ENCODE measurements at places on chromosomes 12 and 14.

DNA sequence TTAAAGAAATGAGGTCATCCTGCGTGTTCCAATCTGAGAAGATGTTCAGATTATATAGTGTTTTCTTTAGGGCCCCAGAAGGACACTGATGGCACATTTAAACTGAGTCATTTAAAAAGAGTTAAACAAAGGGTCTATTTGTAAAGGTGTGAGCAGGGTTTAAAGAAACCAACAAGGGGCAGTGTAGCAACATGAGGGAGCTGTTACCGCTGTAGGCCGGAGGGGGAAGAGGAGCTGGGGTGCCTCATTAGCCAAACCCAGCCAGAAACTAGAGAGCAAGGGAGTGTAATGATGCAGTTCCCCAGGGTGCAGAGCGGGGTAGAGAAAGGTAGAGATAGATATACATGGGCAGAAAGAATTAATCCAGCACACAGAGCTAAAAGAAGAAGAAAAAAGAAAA is 160.4 kb downstream of the TBX5 start:
- DNase-seq: no peak

- peak; percentile 75 for DNase-seq
Measured at GRCh38 chr14:99729991-99730875, 46.1 kb downstream of the CYP46A1 start.

DNA sequence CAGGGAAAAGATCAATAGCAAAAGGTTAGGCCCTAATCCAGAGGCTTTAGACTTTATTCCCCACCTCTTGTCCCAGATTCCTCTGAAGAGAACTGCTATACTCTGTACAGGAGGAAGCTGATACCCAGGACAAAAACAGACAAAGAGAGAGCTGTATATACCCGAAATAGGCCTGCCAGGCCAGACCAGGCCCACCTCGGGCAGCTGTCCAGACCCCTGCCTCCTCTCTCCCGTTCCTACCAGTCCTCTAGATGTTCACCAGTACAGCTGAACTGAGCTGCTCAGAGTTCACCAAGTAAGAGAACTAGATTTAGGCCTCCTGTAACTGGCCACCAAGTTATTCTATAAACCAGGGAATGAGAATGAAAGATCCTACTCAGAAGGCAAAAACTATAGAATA is 4.7 kb downstream of the CHD4 start:
- no peak for DNase-seq

DNA sequence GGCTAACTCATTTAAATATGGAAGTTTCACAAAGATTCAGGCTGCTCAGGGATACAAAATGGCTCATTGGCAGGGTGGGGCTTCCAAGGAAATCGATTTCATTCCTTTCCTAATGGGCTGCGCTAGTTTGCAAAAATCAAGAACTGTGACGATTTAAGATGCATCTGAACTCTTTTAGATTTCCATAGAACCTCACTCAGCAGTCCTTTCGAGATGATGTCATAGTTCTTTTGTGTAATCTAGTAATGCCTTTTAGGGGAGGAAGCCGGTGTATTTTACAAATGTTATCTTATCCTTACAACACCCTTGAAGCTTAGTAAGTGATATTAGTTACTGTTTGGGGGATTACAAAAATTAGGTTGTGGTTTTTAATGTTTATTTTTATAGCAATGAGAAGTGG is 239.8 kb downstream of the RGS6 start:
- no peak for DNase-seq

GRCh38 chr12:23617749-23618148 is 331.7 kb downstream of the SOX5 start:
- DNase-seq: no peak

DNA sequence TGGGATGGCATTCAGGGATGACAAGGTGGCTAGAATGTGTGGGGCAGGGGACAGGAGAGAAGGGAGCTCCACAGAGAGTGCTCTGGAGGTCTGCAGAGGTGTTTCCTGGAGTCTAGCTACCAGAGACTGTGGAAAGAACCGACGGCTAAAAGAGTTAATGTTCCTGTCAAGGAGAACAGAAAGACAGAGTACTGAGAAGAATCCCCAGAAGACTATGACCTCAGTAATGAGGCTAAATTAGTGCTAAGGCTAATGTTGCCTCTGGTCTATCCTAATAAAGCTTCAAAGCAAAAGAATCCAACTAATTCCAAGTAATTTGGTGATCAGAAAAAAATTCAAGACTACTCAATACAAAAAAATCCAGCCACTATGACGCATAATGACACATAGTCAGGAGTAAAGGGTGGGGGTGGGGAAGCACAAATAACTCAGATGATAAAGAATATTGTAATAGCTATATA is 44.7 kb downstream of the FERMT2 start:
- DNase-seq: no peak

GRCh38 chr12:54356228-54356627 is 8.1 kb downstream of the GPR84 start:
- no peak for DNase-seq
